Aorta (tissue), 5 donors: ENCODE measurements at places on chromosomes 11 and 22. TPM values are rescaled to one million over a fixed set of nuclear protein-coding genes. Genes with fewer than 3 reads are reported as not detected.
A peak's percentile ranks its signal among the peaks of the same experiment; 100 is the strongest.

DNA sequence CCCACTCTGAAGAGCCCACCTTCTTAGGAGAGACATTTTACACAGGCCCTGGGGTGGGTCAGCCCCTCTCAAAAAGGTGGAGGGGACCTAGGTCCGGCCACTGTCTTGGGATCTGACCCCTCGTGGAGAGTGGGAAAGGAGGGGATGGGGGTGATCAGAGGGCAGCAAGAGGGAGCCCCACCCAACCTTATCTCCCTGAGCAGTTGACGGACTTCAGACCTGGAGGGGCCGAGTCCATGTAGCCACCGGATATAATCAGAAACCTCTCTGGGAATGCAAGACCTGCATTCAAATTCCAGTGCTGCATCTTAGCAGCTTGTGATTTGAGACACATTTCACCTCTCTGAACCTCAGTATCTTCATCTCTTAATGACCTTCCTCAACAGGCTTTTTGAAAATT lies 44.0 kb downstream of the TP53I11 start:
- H3K36me3 ChIP-seq = no peaks in the 10 kb centered on the region
- no peak overlapping the region for H3K27ac ChIP-seq

DNA sequence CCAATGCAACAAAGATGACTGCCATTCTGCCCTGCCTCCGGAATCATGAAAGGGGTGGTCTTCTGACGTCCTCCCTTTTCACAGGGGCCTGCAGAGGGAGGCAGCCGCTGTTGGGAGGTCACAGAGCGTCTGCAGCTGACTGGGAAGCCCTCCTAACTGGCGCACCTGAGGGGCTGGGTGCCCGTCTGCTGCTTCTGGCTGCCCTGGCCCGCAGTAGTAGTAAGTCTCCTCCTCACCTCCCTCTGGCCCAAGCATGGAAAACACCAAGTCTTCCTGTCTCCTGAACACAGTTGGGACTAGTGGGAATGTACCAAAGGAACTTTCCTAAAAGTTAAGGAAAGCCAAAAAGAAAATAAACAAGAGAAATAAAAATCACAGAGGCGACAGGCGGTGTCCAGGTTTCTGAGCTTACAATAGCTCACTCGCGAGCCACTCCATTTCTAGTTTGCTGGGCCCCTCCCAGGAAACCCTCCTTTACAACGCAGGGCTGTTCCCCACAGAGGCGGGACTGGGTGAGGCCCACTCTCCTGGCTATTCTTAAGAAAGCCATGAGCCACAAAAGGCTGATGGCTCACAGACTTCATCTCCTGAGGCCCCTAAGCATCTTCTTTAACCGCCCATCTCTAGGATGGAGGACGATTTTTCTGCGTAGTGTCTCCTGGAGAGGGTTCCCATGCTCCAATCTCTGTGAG lies 37.0 kb upstream of the CECR2 start:
- no peaks in the 10 kb centered on the region for H3K4me1 ChIP-seq
- no peak overlapping the region for H3K4me3 ChIP-seq
- H3K36me3 ChIP-seq = no peaks in the 10 kb centered on the region
- no peaks in the 10 kb centered on the region for H3K27me3 ChIP-seq

DNA sequence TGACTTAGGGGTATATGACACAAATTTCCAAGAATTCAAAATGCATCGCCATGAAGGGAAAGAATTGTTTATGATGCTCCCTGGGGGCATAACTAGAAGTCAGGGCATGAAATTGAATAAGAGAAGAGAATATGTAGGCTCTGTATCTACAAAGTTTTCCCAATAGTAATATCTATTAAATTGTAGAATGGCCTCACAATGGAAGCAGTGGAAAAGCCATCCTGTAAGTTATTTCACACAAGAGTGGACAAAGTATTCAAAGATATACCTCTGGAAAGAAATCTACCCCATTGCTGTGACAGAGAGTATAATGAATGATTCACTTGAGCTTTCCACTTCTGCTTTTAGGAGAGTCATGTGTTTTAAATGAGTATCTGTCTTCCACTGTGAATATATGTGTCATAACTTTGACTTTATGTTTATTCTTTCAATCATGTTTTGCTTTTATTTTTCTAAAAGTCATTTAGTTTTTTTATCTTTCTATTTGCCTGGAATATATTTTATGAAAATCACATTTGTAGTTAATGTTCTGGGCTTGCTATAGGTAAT lies 65.7 kb upstream of the DDI1 start:
- H3K27ac ChIP-seq = no peak overlapping the region
- no peaks in the 10 kb centered on the region for H3K27me3 ChIP-seq
- no peak overlapping the region for H3K4me3 ChIP-seq
- H3K4me1 ChIP-seq = no peaks in the 10 kb centered on the region
- H3K36me3 ChIP-seq = no peaks in the 10 kb centered on the region
- no peak for DNase-seq

DNA sequence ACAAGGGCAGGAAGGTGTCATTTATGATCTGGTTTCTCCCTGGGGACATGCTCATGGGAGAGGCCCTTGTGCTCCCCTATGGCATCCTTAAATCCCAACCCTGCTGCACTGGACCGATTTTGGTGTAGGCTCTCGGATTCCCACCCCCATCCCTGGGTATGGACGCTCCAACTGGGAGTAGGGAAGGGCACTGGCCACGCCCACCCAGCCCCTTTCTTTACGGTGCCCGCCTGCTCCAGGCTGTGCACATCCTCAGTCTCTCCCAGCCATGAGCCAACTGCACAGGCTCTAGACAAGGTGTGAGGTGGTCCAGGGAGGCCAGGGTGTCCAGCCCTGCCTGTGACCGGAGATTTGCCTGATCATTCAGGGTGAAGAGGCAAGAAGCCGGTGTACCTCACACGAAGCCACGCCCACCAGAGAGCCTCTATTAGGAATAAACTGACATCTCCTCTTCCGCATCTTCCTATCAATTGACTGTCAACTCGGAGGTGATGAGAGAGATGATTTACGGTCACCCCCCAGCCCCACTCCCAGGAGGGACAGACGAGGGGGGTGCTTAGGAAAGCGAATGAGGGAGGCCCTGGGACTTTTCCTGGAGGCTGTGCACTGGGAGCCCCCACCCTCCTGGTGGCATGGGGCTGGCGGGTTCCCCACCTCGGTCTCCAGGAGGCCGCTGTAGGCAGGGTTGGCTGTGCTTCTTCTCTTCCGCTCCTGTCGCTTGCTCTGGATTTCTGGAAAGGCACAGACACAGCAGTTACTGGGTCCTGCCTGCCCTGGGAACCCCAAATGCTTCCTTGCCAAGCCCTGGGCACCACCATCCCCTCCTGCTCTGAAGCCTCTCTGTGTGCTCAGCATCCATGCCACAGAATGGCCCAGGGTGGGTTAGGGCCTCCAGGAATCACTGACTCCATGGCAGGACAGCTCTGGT lies 116.7 kb downstream of the PHF21B start:
- H3K4me1 ChIP-seq = no peaks in the 10 kb centered on the region
- H3K27me3 ChIP-seq = no peaks in the 10 kb centered on the region
- H3K27ac ChIP-seq = no peak overlapping the region
- no peaks in the 10 kb centered on the region for H3K36me3 ChIP-seq

DNA sequence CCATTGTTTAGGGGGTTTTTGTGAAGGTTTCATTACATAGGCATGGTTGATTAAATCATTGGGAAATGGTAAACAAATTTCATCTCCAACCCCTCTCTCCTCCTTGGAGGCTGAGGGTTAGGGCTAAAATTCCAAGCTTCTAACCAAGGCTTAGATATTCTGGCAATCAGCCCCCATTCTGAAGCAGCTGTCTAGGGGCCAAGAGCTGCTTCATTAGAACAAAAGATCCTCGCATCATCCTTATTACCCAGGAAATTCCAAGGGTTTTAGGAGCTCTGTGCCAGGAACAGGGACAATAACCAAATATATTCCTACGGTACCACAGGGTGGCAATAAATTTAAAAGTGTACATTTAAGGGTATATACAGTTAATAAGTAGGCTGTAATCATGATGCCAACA lies 22.5 kb upstream of the EED start:
- no peak for DNase-seq
- H3K4me1 ChIP-seq = no peaks in the 10 kb centered on the region
- no peaks in the 10 kb centered on the region for H3K27me3 ChIP-seq
- H3K36me3 ChIP-seq = no peaks in the 10 kb centered on the region

DNA sequence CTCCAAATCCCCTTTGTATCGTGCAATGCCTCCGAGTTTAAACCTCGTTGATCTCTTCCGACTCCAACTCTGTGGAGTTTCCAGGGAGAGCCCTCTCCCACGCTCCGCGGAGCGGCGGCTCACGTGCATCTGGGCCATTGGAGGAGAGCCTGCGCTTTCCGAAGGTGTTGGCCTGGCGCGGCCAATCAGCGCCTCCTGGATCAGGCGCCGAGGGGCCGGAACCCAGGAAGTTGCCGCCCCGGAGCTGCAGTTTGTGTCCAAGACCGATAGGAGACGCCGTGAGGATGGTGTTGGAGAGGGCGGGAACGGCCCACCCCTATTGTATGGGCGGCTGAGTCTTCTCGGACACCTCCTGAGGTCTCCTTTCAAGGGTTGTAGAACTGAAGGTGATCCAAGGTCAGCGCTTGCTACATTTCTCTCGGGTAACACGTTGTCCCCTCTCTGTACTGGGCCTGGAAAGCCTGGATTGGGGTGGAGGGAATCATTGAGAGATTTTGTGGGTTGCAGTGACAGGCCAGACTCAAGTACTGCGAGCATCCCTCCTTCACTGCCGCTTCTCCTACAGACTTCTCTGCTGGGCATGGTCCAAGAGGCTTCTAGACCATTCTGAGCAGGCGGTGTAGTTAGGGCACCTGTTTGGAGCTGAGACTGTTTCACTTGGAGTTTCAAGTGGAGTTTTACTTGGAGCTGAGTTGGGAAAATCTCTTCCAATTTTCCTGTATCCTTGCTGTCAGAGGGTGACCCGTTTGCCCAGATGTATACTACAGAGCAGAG lies 1.7 kb downstream of the ADAMTS15 start:
- DNase-seq = peak; percentile 89
- H3K36me3 ChIP-seq = no peaks in the 10 kb centered on the region
- no peak overlapping the region for H3K27ac ChIP-seq
- no peaks in the 10 kb centered on the region for H3K4me1 ChIP-seq

- H3K4me3 ChIP-seq = no peak overlapping the region
- H3K27ac ChIP-seq = no peak overlapping the region
- H3K4me1 ChIP-seq = peaks cover 3% of the 10 kb centered on the region
- no peak for DNase-seq
Observed at GRCh38 chr11:119309411-119309810, 7.5 kb downstream of the MCAM start.

DNA sequence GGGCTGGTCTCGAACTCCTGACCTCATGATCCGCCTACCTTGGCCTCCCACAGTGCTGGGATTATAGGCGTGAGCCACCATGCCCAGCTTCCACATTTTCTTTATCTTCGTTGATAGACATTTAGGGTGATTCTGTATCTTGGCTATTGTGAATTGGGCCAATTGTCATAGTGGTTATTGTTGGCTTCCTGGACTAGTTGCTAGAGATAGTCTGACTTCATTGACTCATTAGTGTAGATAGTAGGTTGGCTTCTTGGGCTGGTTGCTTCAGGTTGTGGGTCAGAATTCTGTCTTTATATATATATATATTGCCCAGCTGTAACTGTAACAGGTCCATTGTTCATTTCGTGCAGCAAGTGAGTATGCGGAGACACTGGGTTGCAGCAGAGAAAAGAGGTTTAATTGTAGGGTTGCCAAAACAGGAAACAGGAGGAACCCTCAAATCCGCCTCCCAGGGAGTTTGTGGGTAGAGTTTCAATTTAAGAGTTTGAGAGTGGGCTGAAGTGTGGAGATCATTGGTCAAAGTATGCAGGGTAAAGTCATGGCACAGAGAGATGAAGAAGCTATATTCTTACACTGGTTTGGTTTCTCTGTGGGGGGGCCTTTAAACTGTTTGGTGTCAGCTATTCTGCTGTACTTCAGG lies 22.0 kb downstream of the ATG13 start:
- H3K4me3 ChIP-seq = no peak overlapping the region
- no peaks in the 10 kb centered on the region for H3K27me3 ChIP-seq
- no peaks in the 10 kb centered on the region for H3K4me1 ChIP-seq

- no peak overlapping the region for H3K27ac ChIP-seq
- DNase-seq = no peak
- no peaks in the 10 kb centered on the region for H3K27me3 ChIP-seq
- H3K4me3 ChIP-seq = no peak overlapping the region
- no peaks in the 10 kb centered on the region for H3K36me3 ChIP-seq
- H3K4me1 ChIP-seq = no peaks in the 10 kb centered on the region
Observed at GRCh38 chr11:120303004-120303637, 22.0 kb upstream of the TLCD5 start.

DNA sequence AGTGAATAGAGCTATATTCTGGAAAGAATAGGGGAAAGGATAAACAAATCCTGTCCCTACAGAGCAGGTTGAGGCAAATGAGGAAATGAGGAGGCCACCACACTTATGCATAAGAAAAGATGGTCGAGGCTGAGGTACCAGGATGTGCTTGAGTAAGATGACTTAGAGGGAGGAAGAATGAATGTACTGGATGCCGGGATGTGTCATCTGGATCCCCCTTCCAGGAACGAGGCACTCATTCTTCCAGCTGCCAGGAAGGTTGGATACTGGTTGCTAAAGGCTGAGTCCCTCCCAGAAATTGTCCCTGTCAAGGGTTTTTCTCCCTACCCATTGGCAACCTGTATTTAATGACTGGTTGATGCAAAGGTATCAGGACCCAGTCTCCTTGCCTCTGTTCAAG lies 31.1 kb upstream of the SYT9 start:
- no peak overlapping the region for H3K27ac ChIP-seq
- no peaks in the 10 kb centered on the region for H3K36me3 ChIP-seq
- no peaks in the 10 kb centered on the region for H3K4me1 ChIP-seq
- DNase-seq = no peak
- H3K4me3 ChIP-seq = no peak overlapping the region
- no peaks in the 10 kb centered on the region for H3K27me3 ChIP-seq

GRCh38 chr11:132962041-132962440 lies 570.3 kb downstream of the OPCML start:
- DNase-seq = no peak
- no peaks in the 10 kb centered on the region for H3K4me1 ChIP-seq
- H3K36me3 ChIP-seq = no peaks in the 10 kb centered on the region
- H3K27ac ChIP-seq = no peak overlapping the region
- no peak overlapping the region for H3K4me3 ChIP-seq
- H3K27me3 ChIP-seq = no peaks in the 10 kb centered on the region

GRCh38 chr11:78656327-78656726 lies 81.7 kb upstream of the NARS2 start:
- H3K27me3 ChIP-seq = no peaks in the 10 kb centered on the region
- no peaks in the 10 kb centered on the region for H3K4me1 ChIP-seq
- no peak for DNase-seq
- H3K4me3 ChIP-seq = no peak overlapping the region
- H3K36me3 ChIP-seq = peaks cover 1% of the 10 kb centered on the region

The MOV10L1 gene
- 3.2 TPM for total RNA-seq

The HIKESHI gene
- 32.6 TPM for total RNA-seq

The TOP3B gene
- 37.2 TPM for total RNA-seq

The PANX3 gene
- total RNA-seq = not detected

The BARX2 gene
- total RNA-seq = not detected
